Subcutaneous preadipocyte (primary cell): ENCODE measurements at places on chromosomes 12 and 14. TPM values are rescaled to one million over a fixed set of nuclear protein-coding genes. Genes with fewer than 3 reads are reported as not detected.

The KCNC2 gene
- not detected in 2 replicates for total RNA-seq

The DLGAP5 gene
- 33.8 and 44.4 TPM in 2 replicates for total RNA-seq

The PPP4R3A gene
- 30.1 and 44.6 TPM in 2 replicates for total RNA-seq

The SGPP1 gene
- 20.6 and 27.8 TPM in 2 replicates for total RNA-seq

The RNF212B gene
- not detected in 2 replicates for total RNA-seq

The OR6C2 gene
- total RNA-seq = not detected in 2 replicates

The C3AR1 gene
- total RNA-seq = under 0.01 and 0.20 TPM in 2 replicates
